Stimulated activated CD8-positive, alpha-beta memory T cell treated with anti-CD3 and anti-CD28 coated beads, Interleukin-4, amount 100 ng/mL, for 4 hours (primary cell): ENCODE measurements at places on chromosomes 12 and 14.

GRCh38 chr12:70059373-70059772, 183.9 kb upstream of the CNOT2 start:
- DNase-seq: no peak

DNA sequence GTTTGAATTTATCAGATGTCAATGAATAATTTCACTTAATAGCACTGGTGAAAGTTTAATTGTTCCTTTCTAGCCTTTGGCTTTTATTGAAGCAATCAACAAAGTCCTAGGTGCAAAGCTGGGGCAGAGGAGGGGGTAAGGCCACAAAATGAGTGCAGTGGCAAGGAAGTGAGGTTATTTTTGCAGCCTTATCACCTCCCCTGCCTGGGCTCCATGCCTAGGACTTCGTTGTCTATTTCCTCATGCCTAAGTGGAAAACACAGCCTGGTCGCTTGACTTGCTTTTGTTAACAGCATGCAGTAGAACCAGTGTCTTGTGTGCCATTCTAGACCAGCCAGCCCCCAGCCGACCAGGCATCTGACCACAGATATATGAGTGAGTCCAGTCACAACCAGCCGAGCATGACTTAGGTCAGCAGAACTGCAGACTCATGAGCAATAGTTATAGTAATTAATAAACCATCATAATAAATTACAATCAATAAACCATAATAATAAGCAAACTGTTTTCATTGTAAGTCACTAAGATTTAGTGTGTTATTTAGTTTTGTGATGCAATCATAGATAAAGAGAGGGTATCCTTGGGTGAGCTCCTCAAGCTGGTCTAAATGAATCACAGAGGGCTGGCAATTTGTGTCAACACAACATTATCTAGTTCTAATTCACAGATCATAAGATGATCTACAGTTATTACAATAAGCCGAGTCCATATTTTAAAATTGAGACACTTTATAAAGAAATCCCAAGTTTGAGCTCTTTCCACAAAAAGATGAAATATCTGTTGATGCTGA, 156.8 kb downstream of the GLT1D1 start:
- no peak for DNase-seq

GRCh38 chr14:100415226-100415625, 92.1 kb downstream of the SLC25A47 start:
- no peak for DNase-seq

DNA sequence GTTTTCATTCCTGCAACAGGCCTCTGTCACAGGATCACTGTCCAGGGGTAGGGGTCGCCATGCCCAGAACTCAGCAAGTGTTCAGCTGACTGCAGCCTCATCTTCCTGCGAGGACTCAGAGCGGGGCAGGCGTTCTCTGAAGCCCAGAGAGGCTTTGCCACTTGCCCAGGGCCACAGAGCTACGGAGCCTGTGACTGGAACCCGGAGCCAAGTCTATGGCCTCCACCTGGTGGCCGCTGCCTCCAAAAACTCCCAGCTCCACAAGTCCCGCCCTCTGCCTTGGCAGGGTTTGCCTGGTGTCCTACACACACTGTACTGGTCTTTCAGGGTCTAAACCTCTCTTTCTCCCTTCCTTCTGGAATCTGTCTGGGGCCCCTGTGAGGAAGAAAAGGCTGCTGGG, 8.7 kb upstream of the PPP1R13B start:
- no peak for DNase-seq

DNA sequence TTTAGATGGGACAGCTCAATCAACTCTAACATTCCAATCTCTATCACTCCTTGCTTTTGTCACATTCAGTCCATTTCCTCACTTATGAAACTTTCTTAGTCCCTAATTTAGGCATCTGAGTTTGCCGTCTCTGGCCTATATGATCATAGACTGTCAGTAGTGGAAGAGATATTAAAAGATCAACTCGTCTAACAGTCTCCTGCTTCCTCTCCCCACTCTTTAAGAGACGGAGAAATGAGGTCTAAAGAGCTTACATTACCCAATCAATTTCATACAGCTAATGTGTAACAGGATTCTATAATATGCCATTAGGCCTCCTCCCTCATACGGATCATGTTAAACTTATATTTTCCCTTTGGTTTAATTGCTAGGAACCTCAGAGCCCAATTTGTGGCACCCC, 6.5 kb upstream of the ATP23 start:
- DNase-seq: no peak

GRCh38 chr12:62629413-62629812, 162.8 kb downstream of the MON2 start:
- DNase-seq: no peak
